ENCODE measurements at places on chromosomes 7 and 10. TPM values are rescaled to one million over a fixed set of nuclear protein-coding genes. Genes with fewer than 3 reads are reported as not detected.

- H3K27ac ChIP-seq, result no peak overlapping the region
- peaks cover 52% of the 10 kb centered on the region for H3K36me3 ChIP-seq
- DNase-seq, result no peak
- no peak overlapping the region for H3K4me3 ChIP-seq
- no peaks in the 10 kb centered on the region for H3K4me1 ChIP-seq
- H3K27me3 ChIP-seq, result no peaks in the 10 kb centered on the region
Observed at GRCh38 chr10:127450644-127451043, 98.5 kb upstream of the NPS start.

Gene C10orf143
- 1.9 TPM for total RNA-seq

GRCh38 chr10:25157650-25158049 lies 17.2 kb upstream of the GPR158 start:
- H3K36me3 ChIP-seq, result no peaks in the 10 kb centered on the region
- no peaks in the 10 kb centered on the region for H3K4me1 ChIP-seq
- DNase-seq, result no peak
- H3K4me3 ChIP-seq, result no peak overlapping the region
- H3K27me3 ChIP-seq, result no peaks in the 10 kb centered on the region

GRCh38 chr10:17219024-17219423 lies 9.0 kb upstream of the VIM start:
- no peak overlapping the region for H3K27ac ChIP-seq
- no peak overlapping the region for H3K4me3 ChIP-seq
- DNase-seq, result no peak
- no peaks in the 10 kb centered on the region for H3K4me1 ChIP-seq

DNA sequence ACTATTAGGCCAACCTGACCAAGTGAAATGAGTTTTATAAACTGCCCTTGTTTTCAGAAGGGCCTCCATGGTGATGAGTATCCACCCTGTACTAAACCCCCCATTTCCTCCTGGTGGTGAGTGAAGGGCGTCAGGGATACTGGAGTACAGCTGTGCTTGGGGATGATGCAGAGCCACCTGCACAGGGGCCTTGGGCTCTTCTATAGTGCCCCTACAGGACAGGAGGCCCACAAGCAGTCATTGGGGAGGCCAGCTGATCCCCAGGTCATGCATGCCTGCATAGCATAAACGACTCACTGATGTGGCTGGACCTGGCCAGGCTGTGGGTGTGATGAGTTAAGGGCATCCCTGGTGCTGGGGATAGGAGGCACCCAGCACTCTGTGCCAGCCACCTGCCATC lies 114.1 kb upstream of the CELF2 start:
- H3K4me3 ChIP-seq, result no peak overlapping the region
- H3K27ac ChIP-seq, result no peak overlapping the region
- no peaks in the 10 kb centered on the region for H3K4me1 ChIP-seq

Gene GIMAP4
- total RNA-seq, result 35.5 TPM

DNA sequence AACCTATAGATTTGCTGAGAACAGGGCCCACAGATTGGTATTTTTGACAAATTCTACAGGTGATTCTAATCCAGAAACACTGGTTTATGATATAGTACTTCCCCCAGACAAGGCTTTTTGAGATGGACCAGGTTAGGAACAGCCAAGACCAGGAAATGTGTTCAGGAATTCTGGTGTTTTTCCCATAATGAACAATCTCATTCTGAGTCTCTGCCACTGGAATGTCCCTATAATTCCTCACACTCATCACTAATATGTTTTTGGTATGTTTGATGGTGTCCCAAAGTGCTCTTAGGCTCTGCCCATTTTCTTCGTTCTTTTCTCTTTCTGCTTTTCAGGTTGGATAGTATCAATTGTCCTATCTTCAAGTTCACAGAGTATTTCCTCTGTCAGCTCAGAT lies 107.2 kb upstream of the IGFBP3 start:
- no peaks in the 10 kb centered on the region for H3K36me3 ChIP-seq
- H3K4me1 ChIP-seq, result no peaks in the 10 kb centered on the region
- H3K27ac ChIP-seq, result no peak overlapping the region
- DNase-seq, result no peak
- no peaks in the 10 kb centered on the region for H3K27me3 ChIP-seq
- H3K4me3 ChIP-seq, result no peak overlapping the region

DNA sequence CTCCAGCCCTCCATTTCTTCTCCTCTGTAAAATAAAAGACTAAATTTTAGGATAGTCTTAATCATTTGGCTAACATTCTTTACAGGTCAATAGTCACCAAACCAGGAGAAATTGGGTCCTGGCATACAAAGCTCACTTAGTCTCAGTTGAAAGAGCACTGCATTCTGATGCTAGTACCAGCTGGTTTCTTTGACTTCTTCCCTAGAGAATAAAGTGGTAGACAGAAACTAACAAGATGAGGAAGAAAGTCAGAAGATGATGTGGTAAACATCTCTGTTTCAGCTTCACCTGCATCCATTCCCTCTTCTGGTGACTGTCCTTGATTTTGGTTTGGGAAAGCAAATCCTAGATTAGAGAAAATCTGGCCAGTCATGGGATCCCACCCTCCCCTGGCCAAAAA lies 37.2 kb downstream of the NKX2-3 start:
- H3K36me3 ChIP-seq, result no peaks in the 10 kb centered on the region
- no peak overlapping the region for H3K27ac ChIP-seq
- no peak for DNase-seq
- H3K27me3 ChIP-seq, result peaks cover 5% of the 10 kb centered on the region

- H3K27ac ChIP-seq, result peak overlapping the region; percentile 2
- H3K4me3 ChIP-seq, result no peak overlapping the region
- H3K4me1 ChIP-seq, result peaks cover 25% of the 10 kb centered on the region
- H3K36me3 ChIP-seq, result no peaks in the 10 kb centered on the region
- H3K27me3 ChIP-seq, result no peaks in the 10 kb centered on the region
Observed at GRCh38 chr10:36171953-36172940, 530.2 kb upstream of the FZD8 start.

Gene MACC1
- not detected for total RNA-seq

DNA sequence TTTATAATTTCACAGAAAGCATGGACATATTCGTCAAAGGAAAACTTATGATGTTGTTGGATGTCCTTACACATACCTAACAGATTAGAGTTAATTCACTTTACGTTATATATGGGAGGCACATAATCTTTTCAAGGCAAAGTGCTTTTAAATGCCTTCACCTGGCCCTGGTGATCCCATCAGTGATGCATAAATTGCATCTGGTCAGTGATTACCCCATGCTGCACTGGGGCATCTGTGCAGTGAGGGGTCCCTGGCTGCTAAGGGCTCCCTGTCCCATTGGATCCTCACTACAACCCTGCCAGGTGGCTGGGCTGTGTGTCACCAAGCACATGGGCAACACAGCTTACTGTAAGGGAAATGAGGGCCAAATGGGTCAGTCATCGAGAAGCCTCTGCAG lies 441.1 kb downstream of the RPS24 start:
- H3K27me3 ChIP-seq, result no peaks in the 10 kb centered on the region
- H3K4me1 ChIP-seq, result no peaks in the 10 kb centered on the region
- H3K4me3 ChIP-seq, result no peak overlapping the region

- no peak overlapping the region for H3K4me3 ChIP-seq
- H3K36me3 ChIP-seq, result peaks cover 43% of the 10 kb centered on the region
- peak; percentile 81 for DNase-seq
- H3K27me3 ChIP-seq, result no peaks in the 10 kb centered on the region
Observed at GRCh38 chr7:75988568-75989499, 5.6 kb downstream of the TMEM120A start.

Gene SLC26A3
- 0.35 TPM for total RNA-seq

DNA sequence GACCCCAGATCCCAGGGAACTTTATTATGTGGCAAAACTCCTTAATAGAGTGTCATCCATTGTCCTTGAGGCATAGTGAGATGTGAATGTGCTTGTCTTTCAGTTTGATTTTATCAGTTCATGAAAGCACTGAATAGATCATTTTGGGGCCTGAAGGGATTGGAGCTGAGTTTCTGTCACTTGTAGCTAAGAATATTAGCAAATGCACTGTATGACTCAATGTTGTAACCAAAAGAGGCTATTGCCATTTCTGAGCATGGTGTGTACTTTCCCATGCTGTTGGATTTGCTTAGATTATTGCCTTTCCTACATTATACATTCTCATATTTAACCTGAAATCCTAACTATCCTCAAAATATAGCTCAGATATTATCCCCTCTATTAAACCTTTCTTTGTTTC lies 130.4 kb downstream of the PRKG1 start:
- peaks cover 5% of the 10 kb centered on the region for H3K4me1 ChIP-seq
- no peak overlapping the region for H3K27ac ChIP-seq
- no peaks in the 10 kb centered on the region for H3K36me3 ChIP-seq
- no peak overlapping the region for H3K4me3 ChIP-seq
- H3K27me3 ChIP-seq, result no peaks in the 10 kb centered on the region

DNA sequence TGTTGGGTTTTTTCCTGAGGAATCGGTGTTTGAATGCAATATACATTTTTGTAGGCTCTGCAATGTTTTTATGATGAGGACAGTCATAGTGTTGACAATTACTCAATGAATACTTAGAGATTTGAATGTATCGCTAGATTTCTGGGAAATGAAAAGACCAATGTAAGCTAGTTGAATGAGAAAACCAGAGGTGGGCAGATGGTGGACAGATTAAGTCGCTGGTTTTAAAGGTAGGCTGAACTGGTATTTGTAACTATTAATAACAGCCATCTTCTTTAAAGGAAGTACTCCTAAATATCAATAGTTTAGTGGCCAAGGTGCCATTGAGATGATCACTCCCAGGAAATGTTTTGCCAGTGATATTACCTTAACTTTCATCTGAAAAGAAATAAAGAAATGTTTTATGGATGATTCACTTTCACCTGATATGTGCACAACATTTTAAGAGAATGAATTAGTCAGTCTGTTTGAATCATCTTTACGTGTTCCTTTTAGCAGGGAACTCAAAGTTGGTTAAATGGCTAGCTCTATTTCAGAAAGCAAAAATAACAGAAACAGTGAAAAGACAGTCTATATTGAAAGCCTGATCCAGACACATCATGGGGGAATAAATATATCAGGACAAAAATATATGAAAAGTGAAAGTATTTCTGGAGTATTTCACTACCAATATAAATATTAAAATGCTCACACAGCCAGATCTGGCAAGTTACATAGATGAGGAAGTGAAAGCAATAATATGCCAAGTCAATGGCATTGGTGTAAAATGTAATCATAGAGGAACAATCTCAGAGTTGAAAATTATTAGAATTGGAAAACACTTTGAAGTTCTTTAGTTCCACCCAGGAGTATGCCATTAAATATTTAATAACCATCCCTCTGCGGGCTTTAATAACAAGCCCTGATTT lies 20.7 kb downstream of the MET start:
- no peaks in the 10 kb centered on the region for H3K36me3 ChIP-seq
- no peak overlapping the region for H3K27ac ChIP-seq
- H3K4me3 ChIP-seq, result no peak overlapping the region
- DNase-seq, result no peak
- no peaks in the 10 kb centered on the region for H3K27me3 ChIP-seq

DNA sequence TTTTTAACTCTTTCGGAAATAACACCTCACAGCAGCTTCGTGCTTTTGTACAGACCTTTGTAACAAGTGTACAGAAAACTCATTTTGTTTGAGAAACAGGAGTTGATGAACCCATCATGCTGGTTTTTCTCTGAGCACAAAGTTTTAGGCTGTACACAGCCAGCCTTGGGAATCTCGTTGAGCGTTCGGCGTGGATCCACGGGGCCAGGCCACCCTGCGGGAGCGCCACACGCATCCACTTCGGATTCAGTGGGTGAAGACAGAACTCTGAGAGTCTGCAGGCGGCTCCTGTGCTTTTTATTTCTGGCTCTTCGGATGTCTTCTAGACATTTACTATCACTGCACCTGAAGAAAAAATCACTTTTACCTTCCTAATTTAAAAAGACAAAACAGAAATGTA lies 131.2 kb downstream of the SMURF1 start:
- no peak overlapping the region for H3K27ac ChIP-seq
- no peaks in the 10 kb centered on the region for H3K27me3 ChIP-seq
- DNase-seq, result no peak
- H3K4me3 ChIP-seq, result no peak overlapping the region
- H3K4me1 ChIP-seq, result no peaks in the 10 kb centered on the region

Gene RNLS
- 10.9 TPM for total RNA-seq

DNA sequence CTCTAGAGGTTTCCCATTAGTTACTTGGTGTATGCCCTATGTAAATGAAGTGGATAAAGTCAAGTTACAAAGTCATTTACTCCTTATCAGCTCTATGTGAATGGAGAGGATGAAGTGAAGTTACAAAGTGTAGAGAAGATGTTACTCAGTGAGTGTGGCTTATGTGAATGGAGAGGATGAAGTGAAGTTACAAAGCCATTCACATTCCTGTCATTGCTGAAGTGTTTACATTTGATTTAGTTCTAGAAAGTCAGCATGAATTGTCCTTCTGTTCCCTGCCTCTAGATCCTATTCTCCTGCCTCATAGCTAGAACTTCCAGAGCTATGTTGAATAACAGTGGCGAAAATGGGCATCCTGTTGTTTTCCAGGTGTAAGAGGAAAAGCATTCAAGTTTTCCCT lies 880.1 kb downstream of the DNAJB9 start:
- no peak overlapping the region for H3K27ac ChIP-seq
- DNase-seq, result no peak
- H3K36me3 ChIP-seq, result no peaks in the 10 kb centered on the region
- H3K4me1 ChIP-seq, result no peaks in the 10 kb centered on the region
- no peaks in the 10 kb centered on the region for H3K27me3 ChIP-seq

GRCh38 chr7:154931906-154932305 lies 71.0 kb downstream of the PAXIP1 start:
- H3K4me1 ChIP-seq, result peaks cover 7% of the 10 kb centered on the region
- DNase-seq, result no peak
- H3K27ac ChIP-seq, result no peak overlapping the region

Gene HOXA2
- total RNA-seq, result not detected

- no peak overlapping the region for H3K4me3 ChIP-seq
- no peak overlapping the region for H3K27ac ChIP-seq
- no peaks in the 10 kb centered on the region for H3K4me1 ChIP-seq
- no peaks in the 10 kb centered on the region for H3K36me3 ChIP-seq
- H3K27me3 ChIP-seq, result no peaks in the 10 kb centered on the region
Observed at GRCh38 chr7:103918631-103919271, 70.7 kb downstream of the RELN start.

- no peak for DNase-seq
- H3K36me3 ChIP-seq, result no peaks in the 10 kb centered on the region
- no peaks in the 10 kb centered on the region for H3K27me3 ChIP-seq
Observed at GRCh38 chr10:104509981-104510380, 131.1 kb upstream of the SORCS3 start.

DNA sequence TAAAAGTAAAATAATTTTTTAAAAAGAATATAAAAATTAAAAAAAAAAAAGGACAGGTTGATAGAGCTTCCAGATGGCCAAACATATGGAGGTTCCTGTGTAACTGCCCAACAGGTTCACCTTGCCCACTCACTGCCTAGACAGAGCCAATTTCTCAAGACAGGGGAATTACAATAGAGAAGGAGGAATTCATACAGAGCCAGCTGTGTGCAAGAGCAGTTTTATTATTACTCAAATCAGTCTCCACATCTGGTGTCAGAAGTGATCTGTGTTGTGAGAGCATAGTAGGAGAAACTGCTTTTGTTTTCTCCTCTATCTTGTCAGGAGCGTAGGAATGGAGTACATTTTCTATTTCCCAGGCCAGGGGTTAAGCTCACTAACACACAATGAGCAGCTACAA lies 31.0 kb downstream of the C7orf33 start:
- no peak overlapping the region for H3K27ac ChIP-seq
- no peaks in the 10 kb centered on the region for H3K36me3 ChIP-seq
- H3K4me1 ChIP-seq, result no peaks in the 10 kb centered on the region
- H3K27me3 ChIP-seq, result peaks cover 2% of the 10 kb centered on the region
- no peak overlapping the region for H3K4me3 ChIP-seq
- no peak for DNase-seq

GRCh38 chr10:93941606-93942005 lies 47.8 kb downstream of the SLC35G1 start:
- H3K27me3 ChIP-seq, result no peaks in the 10 kb centered on the region
- DNase-seq, result no peak
- no peak overlapping the region for H3K4me3 ChIP-seq
- no peaks in the 10 kb centered on the region for H3K36me3 ChIP-seq
- peaks cover 14% of the 10 kb centered on the region for H3K4me1 ChIP-seq

All from heart left ventricle (tissue), 16 donors.